Activated CD4-positive, alpha-beta T cell treated with anti-CD3 and anti-CD28 coated beads, Interleukin-2, amount 10 ng/mL, durations not matched to agents 7 days and 5 days (primary cell): ENCODE measurements at places on chromosomes 13 and 19. TPM values are rescaled to one million over a fixed set of nuclear protein-coding genes. Genes with fewer than 3 reads are reported as not detected.

GRCh38 chr13:113897161-113897560 is 33.3 kb upstream of the GAS6 start:
- H3K36me3 ChIP-seq: no peaks in the 10 kb centered on the region
- peaks cover 31% of the 10 kb centered on the region for H3K27me3 ChIP-seq
- no peak overlapping the region for H3K27ac ChIP-seq
- H3K4me3 ChIP-seq: no peak overlapping the region
- no peaks in the 10 kb centered on the region for H3K4me1 ChIP-seq
- no peak for DNase-seq

DNA sequence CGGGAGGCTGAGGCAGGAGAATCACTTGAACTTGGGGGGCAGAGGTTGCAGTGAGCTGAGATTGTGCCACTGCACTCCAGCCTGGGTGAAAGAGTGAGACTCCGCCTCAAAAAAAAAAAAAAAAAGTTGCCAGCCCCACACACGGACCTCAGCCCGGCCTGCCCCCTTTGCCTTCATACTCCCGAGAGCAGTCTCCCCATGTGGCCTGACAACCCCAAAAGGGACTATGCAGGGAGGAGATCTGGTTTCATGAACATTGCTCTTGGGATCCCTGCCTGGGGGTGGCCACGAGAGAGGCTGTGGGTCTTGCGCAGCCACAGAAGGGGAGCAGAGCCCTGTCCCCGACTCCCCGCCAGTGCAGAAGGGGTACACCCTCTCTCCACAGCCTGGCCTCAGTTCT is 30.9 kb upstream of the ADGRE5 start:
- DNase-seq: no peak
- no peaks in the 10 kb centered on the region for H3K36me3 ChIP-seq
- H3K27ac ChIP-seq: no peak overlapping the region
- no peak overlapping the region for H3K4me3 ChIP-seq
- no peaks in the 10 kb centered on the region for H3K27me3 ChIP-seq

- no peak overlapping the region for H3K4me3 ChIP-seq
- H3K27ac ChIP-seq: no peak overlapping the region
- no peaks in the 10 kb centered on the region for H3K27me3 ChIP-seq
Measured at GRCh38 chr19:6983448-6983847, 37.8 kb downstream of the MBD3L2B start.

GRCh38 chr19:35117799-35118198 is 2.2 kb downstream of the FXYD3 start:
- no peak for DNase-seq
- H3K4me3 ChIP-seq: no peak overlapping the region
- H3K27me3 ChIP-seq: peaks cover 5% of the 10 kb centered on the region
- H3K27ac ChIP-seq: no peak overlapping the region

DNA sequence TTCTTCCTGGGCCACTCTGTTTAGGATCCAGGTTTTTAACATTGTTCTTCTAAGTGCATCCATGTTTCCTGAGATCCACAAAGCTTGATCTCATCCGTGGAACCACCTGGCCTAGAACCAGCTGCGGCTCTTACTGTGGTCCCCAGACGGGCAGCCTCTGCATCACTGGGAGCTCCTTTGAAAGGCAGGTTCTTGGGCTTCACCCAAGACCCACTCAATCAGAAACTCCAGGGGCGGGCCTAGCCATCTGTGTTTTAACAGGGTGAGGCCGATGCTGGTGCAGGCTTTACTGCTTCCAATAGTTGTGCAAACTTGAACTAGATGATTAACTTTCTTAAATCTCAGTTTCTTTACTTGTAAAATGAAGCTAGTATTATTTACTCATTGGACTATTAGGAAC is 605.7 kb downstream of the FGF9 start:
- H3K27me3 ChIP-seq: no peaks in the 10 kb centered on the region
- DNase-seq: no peak
- no peaks in the 10 kb centered on the region for H3K4me1 ChIP-seq
- no peaks in the 10 kb centered on the region for H3K36me3 ChIP-seq
- H3K4me3 ChIP-seq: no peak overlapping the region

GRCh38 chr13:28147495-28147894 is 9.2 kb downstream of the PAN3 start:
- peaks cover 19% of the 10 kb centered on the region for H3K4me1 ChIP-seq
- no peak overlapping the region for H3K27ac ChIP-seq
- no peaks in the 10 kb centered on the region for H3K27me3 ChIP-seq
- peaks cover 10% of the 10 kb centered on the region for H3K36me3 ChIP-seq
- DNase-seq: no peak

DNA sequence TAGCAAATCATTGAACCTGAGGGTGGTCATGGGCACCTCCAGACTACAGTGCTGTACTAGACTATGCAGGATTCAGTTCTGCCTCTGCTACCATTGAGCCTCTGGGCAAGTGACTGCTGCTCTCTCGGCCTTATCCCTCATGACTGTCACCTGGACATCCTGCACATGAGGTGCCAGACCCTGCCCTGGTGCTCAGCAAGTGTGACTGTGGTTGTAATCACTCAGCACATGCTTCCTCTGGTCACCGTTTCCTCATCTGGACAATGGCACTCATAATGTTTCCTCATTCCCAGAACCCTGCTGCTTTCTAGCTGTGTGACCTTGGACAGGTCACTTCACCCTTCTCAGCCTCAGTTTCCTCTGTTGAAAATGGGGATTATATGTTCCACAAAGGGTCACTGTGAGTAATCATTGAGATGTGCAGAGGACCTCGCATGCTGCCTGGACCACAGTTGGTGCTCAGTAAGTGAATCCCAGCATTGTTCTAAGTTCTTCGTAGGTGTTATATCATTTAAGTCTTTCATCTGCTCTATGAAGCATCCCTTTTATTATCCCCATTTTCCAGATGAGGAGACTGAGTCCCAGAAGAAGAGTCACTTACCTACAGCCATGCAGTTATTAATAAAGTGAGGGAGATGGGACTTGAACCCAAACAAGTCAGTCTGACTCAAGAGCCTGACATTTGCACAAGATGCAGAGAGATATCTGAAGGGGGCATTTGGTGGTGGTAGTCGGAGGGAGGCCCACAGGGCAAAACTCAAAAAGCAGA is 3.2 kb downstream of the SYT3 start:
- H3K4me3 ChIP-seq: no peak overlapping the region
- DNase-seq: no peak
- H3K27ac ChIP-seq: no peak overlapping the region
- H3K36me3 ChIP-seq: peaks cover 1% of the 10 kb centered on the region
- no peaks in the 10 kb centered on the region for H3K4me1 ChIP-seq

THSD8 gene
- 31.1 TPM for total RNA-seq

TTC9B gene
- not detected for total RNA-seq

ZNF841 gene
- 27.7 TPM for total RNA-seq

TECR gene
- total RNA-seq: 169 TPM

CCDC194 gene
- 4.2 TPM for total RNA-seq
